ENCODE measurements at places on chromosomes 12 and 14. TPM values are rescaled to one million over a fixed set of nuclear protein-coding genes. Genes with fewer than 3 reads are reported as not detected.

Gene WNT1
- not detected for total RNA-seq

DNA sequence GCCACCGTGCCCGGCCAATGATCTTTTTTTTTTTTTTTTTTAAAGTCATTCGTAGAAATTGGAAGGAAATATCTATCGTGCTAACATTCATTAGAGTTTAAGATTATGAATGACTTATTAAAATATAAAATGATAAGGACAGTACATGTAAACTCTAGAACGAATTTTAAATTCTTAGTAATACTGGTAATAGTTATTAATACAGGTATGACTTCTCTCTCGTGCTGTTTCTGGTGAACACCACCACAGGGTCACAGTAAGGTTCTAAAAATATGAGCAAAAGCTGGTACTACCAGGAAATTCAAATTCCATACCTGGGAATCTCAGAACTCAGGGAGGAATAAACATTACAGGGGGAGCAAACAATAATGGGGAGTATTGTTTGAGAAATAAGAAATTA, 26.2 kb downstream of the WNK1 start:
- no peaks in the 10 kb centered on the region for H3K27me3 ChIP-seq
- H3K36me3 ChIP-seq = peaks cover 3% of the 10 kb centered on the region
- DNase-seq = no peak
- H3K27ac ChIP-seq = peak overlapping the region; percentile 59
- H3K4me1 ChIP-seq = peaks cover 76% of the 10 kb centered on the region

GRCh38 chr14:75267141-75267721, 11.4 kb upstream of the FOS start:
- peaks cover 2% of the 10 kb centered on the region for H3K27me3 ChIP-seq
- no peak for DNase-seq
- no peaks in the 10 kb centered on the region for H3K36me3 ChIP-seq
- peaks cover 5% of the 10 kb centered on the region for H3K4me1 ChIP-seq
- no peak overlapping the region for H3K4me3 ChIP-seq
- no peak overlapping the region for H3K27ac ChIP-seq

DNA sequence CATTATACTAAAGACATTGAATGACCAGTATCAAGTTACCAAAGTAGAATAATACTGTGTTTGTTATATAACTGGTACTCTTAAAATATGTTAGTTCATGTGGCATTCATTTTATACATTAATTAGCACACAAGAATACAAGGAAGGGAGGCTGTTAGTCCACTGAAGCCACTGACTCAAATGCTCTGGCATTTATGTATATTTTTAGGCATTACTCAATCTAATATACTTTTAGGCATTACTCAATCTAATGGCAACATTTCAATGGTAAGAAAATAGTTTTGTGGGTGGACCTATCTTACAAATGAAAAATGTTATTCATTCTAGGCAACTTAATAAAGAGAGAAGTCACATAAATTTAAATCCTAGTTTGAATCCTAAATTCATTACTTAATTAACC, 874.4 kb upstream of the USP15 start:
- H3K27me3 ChIP-seq = no peaks in the 10 kb centered on the region
- no peak for DNase-seq
- H3K36me3 ChIP-seq = no peaks in the 10 kb centered on the region
- no peak overlapping the region for H3K27ac ChIP-seq
- H3K4me1 ChIP-seq = no peaks in the 10 kb centered on the region

DNA sequence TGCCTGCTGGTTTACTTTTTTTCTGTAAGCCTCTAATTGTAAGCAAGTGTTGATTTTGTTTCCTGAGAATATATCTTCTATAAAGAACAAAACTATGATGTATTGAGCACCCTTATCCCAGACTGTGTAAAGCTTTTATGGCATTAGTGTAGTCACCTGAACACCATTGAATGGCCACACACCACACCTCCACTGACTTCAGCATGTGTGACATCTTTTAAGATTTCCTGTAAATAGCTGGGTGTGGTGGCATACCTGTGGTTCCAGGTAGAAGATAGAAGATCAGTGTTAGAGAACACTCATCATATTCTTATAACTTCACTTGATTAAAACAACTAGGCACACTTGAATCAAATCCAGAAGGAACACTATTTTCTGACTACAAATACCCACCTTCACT, 51.3 kb downstream of the WBP11 start:
- DNase-seq = no peak
- no peak overlapping the region for H3K27ac ChIP-seq
- H3K27me3 ChIP-seq = no peaks in the 10 kb centered on the region
- H3K4me1 ChIP-seq = peaks cover 8% of the 10 kb centered on the region
- H3K4me3 ChIP-seq = no peak overlapping the region
- H3K36me3 ChIP-seq = peaks cover 6% of the 10 kb centered on the region

GRCh38 chr14:97581016-97581415, 783.8 kb downstream of the VRK1 start:
- no peaks in the 10 kb centered on the region for H3K27me3 ChIP-seq
- DNase-seq = peak; percentile 30
- H3K36me3 ChIP-seq = no peaks in the 10 kb centered on the region
- peaks cover 3% of the 10 kb centered on the region for H3K4me1 ChIP-seq
- H3K27ac ChIP-seq = no peak overlapping the region

Gene TRHDE
- not detected for total RNA-seq

GRCh38 chr14:62133776-62134550, 371.7 kb downstream of the SNAPC1 start:
- no peak overlapping the region for H3K4me3 ChIP-seq
- H3K27ac ChIP-seq = no peak overlapping the region
- H3K4me1 ChIP-seq = no peaks in the 10 kb centered on the region
- no peaks in the 10 kb centered on the region for H3K36me3 ChIP-seq
- DNase-seq = no peak
- peaks cover 46% of the 10 kb centered on the region for H3K27me3 ChIP-seq

Gene XRCC3
- total RNA-seq = 50.4 TPM

Gene LBHD2
- total RNA-seq = not detected

DNA sequence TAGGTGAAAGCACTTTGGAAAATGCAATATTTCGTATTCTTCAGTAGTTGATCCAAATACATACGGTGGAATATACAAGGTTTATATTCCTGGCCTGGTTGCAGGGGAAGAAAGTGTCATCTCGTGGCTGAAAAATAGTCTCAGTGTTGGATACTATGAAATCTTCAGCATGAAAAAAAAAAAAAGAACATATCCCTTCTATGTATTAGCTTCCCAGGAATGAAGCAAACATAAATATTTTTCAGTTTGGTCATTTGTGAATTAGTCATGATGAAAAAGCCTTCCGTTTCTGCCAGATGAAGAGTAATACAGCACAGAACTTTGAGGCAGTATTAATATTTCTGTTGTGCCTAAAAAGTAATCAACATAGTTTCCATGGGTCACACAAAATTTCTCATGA, 36.7 kb downstream of the FLRT2 start:
- no peaks in the 10 kb centered on the region for H3K4me1 ChIP-seq
- no peak overlapping the region for H3K4me3 ChIP-seq
- no peaks in the 10 kb centered on the region for H3K36me3 ChIP-seq
- H3K27me3 ChIP-seq = no peaks in the 10 kb centered on the region

GRCh38 chr12:118534003-118534402, 157.6 kb downstream of the SUDS3 start:
- DNase-seq = no peak
- H3K4me3 ChIP-seq = no peak overlapping the region
- H3K27me3 ChIP-seq = peaks cover 3% of the 10 kb centered on the region
- no peaks in the 10 kb centered on the region for H3K36me3 ChIP-seq

Gene FBLN5
- total RNA-seq = 1.2 TPM

DNA sequence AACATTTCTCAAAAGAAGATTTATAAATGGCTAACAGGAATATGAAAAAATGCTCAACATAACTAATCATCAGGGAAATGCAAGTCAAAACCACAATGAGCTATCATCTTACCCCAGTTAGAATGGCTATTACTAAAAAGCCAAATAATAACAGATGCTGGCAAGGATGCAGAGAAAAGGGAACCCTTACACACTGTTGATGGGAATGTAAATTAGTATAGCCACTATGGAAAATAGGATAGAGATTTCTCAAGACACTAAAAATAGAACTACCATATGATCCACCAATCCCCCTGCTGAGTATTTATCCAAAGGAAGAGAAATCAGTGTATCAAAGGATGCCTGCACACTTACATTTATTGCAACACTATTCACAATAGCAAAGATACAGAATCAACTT, 58.3 kb downstream of the GUCY2C start:
- H3K27ac ChIP-seq = no peak overlapping the region
- H3K27me3 ChIP-seq = no peaks in the 10 kb centered on the region
- peaks cover 4% of the 10 kb centered on the region for H3K36me3 ChIP-seq
- DNase-seq = no peak
- H3K4me1 ChIP-seq = peaks cover 6% of the 10 kb centered on the region

GRCh38 chr12:67482751-67483661, 165.5 kb upstream of the DYRK2 start:
- no peaks in the 10 kb centered on the region for H3K36me3 ChIP-seq
- peak; percentile 95 for DNase-seq
- no peak overlapping the region for H3K27ac ChIP-seq
- no peaks in the 10 kb centered on the region for H3K27me3 ChIP-seq
- H3K4me1 ChIP-seq = peaks cover 40% of the 10 kb centered on the region

Gene ITGA5
- total RNA-seq = 18.4 TPM

DNA sequence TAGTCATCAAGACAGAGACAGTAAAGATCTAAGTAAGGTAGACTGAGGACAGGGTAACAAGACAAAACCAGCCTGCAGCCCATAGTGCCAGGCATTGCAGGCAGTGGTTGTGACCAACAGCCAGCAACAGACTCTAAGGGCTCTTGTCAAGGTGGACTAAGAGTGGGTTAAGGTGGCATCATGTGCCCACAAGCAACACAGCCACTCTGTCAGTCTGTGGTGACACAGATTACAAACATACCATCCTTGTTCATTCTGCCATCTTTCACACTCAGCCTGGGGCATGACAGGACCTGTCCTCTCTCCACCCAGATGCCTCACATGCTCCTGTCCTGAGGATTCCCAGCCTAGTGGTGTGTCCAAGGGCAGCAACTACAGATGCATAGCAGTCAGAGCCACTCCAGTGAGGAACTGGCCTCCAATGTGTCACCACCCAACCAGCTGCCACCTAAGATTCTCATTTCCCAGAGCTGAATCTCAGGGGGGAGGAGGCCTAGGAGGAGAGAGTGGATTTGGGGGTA, 28.3 kb downstream of the VDR start:
- H3K27me3 ChIP-seq = no peaks in the 10 kb centered on the region
- peak overlapping the region; percentile 32 for H3K27ac ChIP-seq
- DNase-seq = no peak
- no peak overlapping the region for H3K4me3 ChIP-seq

- H3K4me1 ChIP-seq = no peaks in the 10 kb centered on the region
- no peak for DNase-seq
- H3K36me3 ChIP-seq = no peaks in the 10 kb centered on the region
- no peaks in the 10 kb centered on the region for H3K27me3 ChIP-seq
- H3K4me3 ChIP-seq = no peak overlapping the region
These were observed 275.0 kb downstream of the AKAP6 start for GRCh38 chr14:32603992-32604565.

DNA sequence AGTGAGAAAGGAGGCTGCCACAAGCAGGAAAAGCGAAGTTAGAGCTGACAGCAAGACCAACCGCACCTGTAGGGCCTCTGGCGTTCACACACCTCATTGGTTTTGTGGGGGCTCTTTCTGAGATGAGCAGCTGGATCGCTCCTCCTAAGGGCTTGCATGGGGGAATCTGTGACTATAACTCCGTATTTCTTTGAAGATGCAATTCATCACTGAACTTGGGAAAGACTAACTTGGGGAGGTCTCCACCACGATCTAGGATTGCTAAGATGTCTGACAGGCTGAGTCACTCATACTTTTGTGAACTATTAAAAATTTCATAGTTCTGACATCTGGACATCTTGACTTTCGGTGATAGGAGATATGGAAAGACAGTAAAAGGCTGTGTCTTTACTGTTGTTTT, 173.6 kb downstream of the ETV6 start:
- H3K27me3 ChIP-seq = no peaks in the 10 kb centered on the region
- H3K4me3 ChIP-seq = no peak overlapping the region
- H3K27ac ChIP-seq = peak overlapping the region; percentile 91
- peaks cover 54% of the 10 kb centered on the region for H3K4me1 ChIP-seq
- H3K36me3 ChIP-seq = peaks cover 29% of the 10 kb centered on the region

GRCh38 chr12:120943482-120943881, 34.9 kb upstream of the HNF1A start:
- H3K27me3 ChIP-seq = peaks cover 1% of the 10 kb centered on the region
- H3K4me1 ChIP-seq = peaks cover 6% of the 10 kb centered on the region
- no peak overlapping the region for H3K27ac ChIP-seq
- no peak for DNase-seq

- no peaks in the 10 kb centered on the region for H3K27me3 ChIP-seq
- H3K27ac ChIP-seq = peak overlapping the region; percentile 96
- peak; percentile 96 for DNase-seq
- H3K4me3 ChIP-seq = peak overlapping the region; percentile 96
- H3K36me3 ChIP-seq = peaks cover 3% of the 10 kb centered on the region
These were observed 5.4 kb upstream of the ATP23 start for GRCh38 chr12:57935839-57936512.

DNA sequence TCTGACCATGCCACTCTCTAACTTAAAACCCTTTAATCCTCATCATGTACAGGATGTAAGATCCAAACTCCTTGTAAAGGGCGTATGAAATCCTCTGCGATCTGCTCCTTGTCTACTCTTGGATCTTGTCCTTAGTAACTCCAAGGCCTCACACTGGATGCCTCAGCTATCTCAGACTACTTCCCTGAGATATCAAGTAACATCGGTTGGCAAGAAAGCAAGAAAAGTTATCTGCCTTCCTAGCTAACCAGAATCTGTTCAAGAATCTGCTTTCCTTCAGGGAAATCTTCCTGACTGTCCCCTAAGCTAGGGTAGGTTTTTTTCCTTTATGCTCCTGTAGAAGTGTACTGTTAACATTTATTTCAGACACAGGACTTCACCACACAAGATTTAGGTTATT, 82.6 kb downstream of the TAOK3 start:
- no peak overlapping the region for H3K4me3 ChIP-seq
- H3K36me3 ChIP-seq = peaks cover 20% of the 10 kb centered on the region
- H3K27ac ChIP-seq = no peak overlapping the region
- DNase-seq = no peak
- no peaks in the 10 kb centered on the region for H3K4me1 ChIP-seq

Gene ATF1
- total RNA-seq = 48.5 TPM

DNA sequence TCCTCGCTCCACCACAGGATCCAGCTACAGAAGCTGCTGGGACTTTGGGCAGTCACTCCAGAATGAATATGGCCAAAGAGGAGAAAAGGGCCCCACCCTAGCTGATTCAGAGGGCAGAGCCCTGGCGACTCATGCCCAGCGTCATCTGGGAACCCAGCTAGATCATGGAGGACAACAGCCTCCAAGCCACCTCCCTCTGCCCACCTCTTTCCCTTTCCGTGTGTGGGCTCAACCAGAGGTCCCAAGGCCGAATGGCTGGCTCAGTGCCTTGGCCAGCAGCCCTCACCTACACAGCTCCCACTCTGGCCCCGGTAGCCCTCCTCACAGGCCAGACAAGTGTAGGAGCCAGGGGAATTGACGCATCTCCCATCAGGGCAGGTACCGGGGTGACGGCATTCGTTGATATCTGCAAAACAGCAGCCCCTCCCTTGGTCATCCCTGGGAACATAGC, 17.4 kb downstream of the ISCA2 start:
- peaks cover 9% of the 10 kb centered on the region for H3K4me1 ChIP-seq
- no peak overlapping the region for H3K4me3 ChIP-seq
- DNase-seq = no peak
- H3K27me3 ChIP-seq = peaks cover 16% of the 10 kb centered on the region
- no peaks in the 10 kb centered on the region for H3K36me3 ChIP-seq
- no peak overlapping the region for H3K27ac ChIP-seq

GRCh38 chr14:71139294-71139946, 232.2 kb downstream of the PCNX1 start:
- DNase-seq = no peak
- peaks cover 18% of the 10 kb centered on the region for H3K4me1 ChIP-seq
- H3K4me3 ChIP-seq = no peak overlapping the region
- no peaks in the 10 kb centered on the region for H3K36me3 ChIP-seq

Measured in activated naive CD4-positive, alpha-beta T cell treated with anti-CD3 and anti-CD28 coated beads for 36 hours (primary cell).